ENCODE measurements at places on chromosomes 6 and 20. TPM values are rescaled to one million over a fixed set of nuclear protein-coding genes. Genes with fewer than 3 reads are reported as not detected.
A peak's percentile ranks its signal among the peaks of the same experiment; 100 is the strongest.

GRCh38 chr6:43853066-43853650, 83.1 kb downstream of the VEGFA start:
- no peak for DNase-seq

GRCh38 chr20:9112541-9113515, 43.9 kb downstream of the PLCB4 start:
- DNase-seq: no peak

- no peak for DNase-seq
These were observed 584 bp downstream of the MTCH1 start for GRCh38 chr6:36985417-36985807.

GRCh38 chr6:75418233-75418632, 75.4 kb downstream of the FILIP1 start:
- DNase-seq: no peak

- no peak for DNase-seq
These were observed 196.1 kb downstream of the LY86 start for GRCh38 chr6:6784514-6785162.

DNA sequence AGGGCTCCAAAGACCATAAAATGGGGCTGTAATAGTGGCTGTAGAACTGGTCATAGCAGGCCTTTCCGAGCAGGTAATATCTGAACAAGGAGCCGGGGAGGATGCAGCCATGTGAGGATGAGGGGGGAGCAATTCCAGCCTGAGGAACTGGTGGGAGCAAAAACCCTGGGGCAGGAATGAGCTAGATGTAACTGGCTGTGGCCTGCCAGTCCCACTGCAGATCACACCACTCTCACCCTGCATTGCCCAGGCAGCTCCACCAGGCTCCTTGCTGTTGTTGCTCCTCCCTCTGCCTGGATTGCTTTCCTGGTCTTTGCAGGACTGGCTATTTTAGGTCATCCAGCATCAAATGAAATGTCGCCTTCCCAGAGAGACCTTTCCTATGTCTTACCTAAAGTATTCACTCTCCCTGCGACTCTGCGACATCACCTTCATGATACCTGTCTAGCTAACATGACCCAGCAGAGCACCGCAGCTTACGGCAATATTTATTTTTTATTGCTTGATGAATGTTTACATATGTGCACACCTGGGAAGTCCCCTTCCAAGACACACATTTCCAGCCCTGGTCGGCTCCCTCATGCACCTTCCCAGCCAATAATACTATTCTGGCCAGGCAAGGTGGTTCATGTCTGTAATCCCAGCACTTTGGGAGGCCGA, 2.4 kb upstream of the ZFP64 start:
- no peak for DNase-seq

GRCh38 chr20:3106658-3107463, 22.3 kb upstream of the AVP start:
- DNase-seq: no peak

- peak; percentile 11 for DNase-seq
These were observed 17.9 kb upstream of the THEMIS start for GRCh38 chr6:127918506-127919427.

DNA sequence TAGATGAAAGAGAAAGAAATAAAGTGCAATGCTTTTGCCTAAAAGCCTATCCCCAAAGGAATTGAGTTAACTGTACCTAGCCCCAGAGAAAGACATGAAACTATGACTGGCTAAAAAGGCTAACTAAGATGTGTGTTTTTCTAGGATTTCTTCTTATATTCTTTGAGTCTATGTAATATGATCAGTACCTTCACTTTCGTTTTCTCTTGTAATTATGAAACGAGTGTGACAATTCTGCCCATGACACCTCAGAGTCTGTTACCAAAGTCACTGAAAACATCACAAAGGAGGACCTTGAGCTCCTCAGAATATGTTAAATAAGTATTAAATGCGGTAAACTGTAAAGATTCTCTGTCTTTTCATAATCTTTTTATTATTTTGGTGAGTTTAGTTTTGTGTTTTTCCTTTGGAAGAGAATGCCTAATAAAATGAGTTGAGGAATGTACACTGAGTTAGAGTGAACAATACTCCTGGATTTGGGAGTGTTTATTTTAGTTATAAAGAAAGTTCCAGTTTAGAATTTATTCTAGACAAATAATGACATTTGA, 141.3 kb downstream of the FUT9 start:
- no peak for DNase-seq

GRCh38 chr20:25280574-25281535, 33.0 kb downstream of the PYGB start:
- DNase-seq: no peak

- no peak for DNase-seq
These were observed 273.5 kb upstream of the RUNX2 start for GRCh38 chr6:45054610-45055009.

GRCh38 chr20:35523298-35523888, 6.1 kb downstream of the C20orf173 start:
- no peak for DNase-seq

DNA sequence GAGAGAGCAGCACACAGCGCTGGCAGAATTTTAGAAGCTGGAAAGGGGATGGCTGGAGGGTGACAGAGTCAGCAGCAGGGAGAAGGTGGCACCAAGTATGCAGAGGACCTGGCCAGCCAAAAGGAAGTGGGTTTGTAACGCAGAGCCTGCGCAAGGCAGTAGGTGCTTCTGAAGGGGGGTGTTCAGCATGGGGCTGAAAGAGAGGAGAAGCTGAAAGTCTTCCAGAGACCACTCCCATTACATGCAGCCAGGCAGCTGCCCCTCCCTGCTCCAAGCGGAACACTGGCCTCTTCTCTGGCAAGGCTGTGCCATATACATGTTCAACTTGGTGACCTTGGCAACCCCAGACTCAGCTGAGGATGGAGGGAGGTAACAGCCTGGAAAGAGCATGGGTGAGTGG, 42.1 kb upstream of the TULP1 start:
- no peak for DNase-seq

DNA sequence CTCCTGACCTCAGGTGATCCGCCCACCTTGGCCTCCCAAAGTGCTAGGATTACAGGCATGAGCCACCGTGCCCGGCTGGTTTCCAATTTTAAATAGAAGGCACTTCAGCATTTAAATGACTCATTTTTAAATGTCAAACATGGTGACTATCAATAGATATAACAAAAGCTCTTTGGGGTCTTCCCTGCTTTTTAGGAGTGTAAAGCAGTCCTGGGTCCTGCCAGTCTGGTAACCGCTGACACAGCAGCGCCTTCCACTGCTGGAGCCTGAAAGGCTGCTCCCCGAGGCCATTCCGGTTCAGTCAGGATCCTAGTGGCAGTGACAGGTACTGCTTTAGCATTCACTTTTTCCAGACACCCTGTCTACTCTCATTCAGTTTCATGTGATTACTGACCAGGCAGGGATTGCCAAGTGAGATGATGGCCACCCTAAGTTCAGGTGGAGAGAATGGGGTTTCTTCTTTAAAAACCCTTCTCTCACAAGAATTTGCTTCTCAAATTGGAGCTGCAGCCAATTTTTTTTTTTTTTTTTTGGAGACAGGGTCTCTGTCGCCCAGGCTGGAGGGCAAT, 5.1 kb downstream of the DIDO1 start:
- DNase-seq: no peak

- DNase-seq: no peak
These were observed 6.5 kb downstream of the HELZ2 start for GRCh38 chr20:63567386-63568169.

DNA sequence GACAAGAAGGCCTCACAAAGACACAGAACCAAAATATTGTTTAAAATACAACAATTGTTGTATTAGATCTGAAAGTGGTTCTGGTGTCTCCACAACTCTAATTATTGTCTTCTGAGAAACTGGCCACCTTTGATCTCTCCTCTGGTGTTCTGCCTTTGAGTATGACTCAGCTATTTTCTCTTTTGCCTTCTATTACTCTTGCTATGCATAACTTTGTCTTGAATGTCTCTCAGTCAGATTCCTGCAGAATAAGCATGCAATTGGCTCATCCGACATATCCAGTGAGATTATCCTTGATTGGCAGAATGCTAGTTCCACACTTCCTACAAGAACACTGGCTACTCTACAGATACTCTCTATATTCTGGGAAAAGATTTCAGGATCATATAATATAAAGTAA, 14.3 kb upstream of the EPM2A start:
- DNase-seq: no peak

- DNase-seq: no peak
These were observed 1.5 kb upstream of the PYGB start for GRCh38 chr20:25246182-25246999.

- DNase-seq: no peak
These were observed 962.9 kb upstream of the SLC35B3 start for GRCh38 chr6:9398071-9398766.

- DNase-seq: no peak
These were observed 85.4 kb downstream of the NINL start for GRCh38 chr20:25499855-25500434.

GRCh38 chr6:139308286-139308916, 16.6 kb upstream of the TXLNB start:
- no peak for DNase-seq

- no peak for DNase-seq
These were observed 86.9 kb downstream of the KIF6 start for GRCh38 chr6:39638126-39638822.

DNA sequence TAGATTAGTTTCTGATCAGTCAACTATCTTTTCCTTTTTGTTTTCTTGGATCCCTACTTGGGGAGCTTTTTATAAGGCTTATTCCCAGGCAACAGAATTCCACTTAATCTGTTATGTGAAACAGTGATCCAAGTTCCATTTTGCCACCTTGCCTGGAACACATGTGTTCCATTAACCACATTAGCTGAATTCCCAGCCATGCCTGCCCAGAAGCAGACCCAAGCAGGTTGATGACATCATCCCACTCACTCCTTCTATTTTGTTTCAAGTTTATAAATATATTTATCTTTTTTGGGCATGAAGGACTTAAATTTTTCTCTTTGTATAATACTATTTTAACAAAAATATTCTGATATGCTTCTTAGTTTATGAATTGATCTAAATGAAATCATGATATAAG, 587.4 kb downstream of the GRIK2 start:
- no peak for DNase-seq

DNA sequence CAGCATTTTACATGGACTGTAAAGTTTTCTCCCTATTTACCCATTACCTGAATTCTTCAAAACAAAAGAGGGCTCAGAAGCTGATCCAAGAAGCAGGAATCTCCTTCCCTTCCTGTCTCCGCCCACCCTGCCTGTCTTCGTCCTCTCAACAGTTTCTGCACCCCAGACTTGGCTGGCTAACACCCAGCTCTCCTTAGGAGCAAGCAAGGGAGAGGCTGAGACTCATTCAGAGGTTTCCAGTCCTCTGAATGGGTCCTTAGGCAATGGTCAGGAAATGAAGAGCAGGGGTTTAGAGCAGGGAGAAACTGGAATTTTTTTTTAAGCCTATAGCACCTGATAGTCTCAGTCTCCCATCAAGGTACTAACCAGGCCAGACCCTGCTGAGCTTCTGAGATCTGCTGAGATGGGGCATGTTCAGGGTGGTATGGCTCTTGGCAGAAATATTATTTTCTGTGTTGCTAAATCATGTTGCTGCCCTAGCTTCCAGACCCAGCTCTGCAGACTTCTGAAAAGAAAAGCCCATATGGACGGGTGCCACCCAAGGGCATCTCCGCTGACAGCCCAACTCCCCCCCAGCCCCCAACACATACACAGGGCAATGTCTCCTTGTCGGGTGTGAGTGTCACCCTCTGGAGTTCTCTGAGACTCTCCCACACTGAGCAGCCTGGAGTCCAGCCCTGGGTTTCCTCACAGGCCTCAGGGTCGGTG, 74.6 kb upstream of the CD93 start:
- DNase-seq: no peak

GRCh38 chr6:42898891-42899361, 16.9 kb upstream of the PTCRA start:
- peak; percentile 66 for DNase-seq

DNA sequence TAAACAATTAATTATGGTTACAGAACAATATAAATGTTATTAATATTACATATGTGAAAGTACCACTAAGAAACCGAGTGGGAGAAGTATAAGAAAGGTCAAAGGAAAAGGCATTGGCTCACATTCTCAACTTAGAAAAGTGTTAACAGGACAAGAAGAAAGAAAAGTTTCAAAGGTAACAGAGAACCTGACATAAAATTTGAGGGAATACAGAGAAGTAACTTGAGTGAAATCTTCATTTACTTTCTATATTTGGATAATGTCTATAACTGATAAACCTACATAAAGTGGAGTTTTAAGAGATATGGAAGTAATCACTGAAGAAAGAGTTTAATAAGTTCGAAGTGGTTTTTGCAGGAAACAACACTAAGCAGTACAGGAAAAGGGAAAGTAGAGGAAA, 30.1 kb downstream of the REPS1 start:
- DNase-seq: no peak

DNA sequence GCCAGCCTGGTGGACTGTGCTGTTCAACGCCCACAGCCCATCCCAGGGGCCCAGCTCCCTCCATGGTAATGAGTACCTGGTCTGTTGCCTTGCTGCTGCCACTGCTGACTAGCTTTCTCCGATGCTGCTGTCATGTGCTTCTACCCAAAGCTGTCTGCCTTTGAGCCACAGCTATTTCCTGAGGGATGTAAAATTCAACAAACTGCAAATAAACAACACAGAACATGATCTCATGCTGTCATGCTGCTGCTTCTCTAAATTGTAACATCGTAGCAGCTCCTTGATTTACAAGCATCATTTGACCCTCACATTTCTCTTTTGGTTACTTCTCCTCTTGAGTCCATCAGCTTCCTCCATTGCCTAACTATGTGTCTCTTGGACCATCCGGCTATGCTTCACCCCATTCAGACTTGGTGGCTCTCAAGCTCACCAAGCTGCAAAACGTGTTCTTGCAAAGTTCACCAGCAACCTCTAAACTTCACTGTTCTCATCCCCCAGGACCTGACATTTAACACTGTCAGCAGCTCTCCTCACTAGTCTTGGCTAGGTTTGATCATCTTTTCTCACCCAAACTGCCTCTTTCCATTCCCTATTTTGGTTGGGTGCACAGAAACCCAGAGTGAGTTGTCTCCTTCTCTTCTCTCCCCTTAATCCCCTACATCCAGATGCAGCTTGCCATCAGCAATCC, 54.6 kb downstream of the FYN start:
- DNase-seq: no peak

- no peak for DNase-seq
These were observed 70.3 kb downstream of the TMEM244 start for GRCh38 chr6:129790785-129791184.

- DNase-seq: peak; percentile 37
These were observed 17.1 kb upstream of the NTSR1 start for GRCh38 chr20:62691487-62691886.

GRCh38 chr6:130758813-130759212, 68.4 kb upstream of the SMLR1 start:
- no peak for DNase-seq

- no peak for DNase-seq
These were observed 43.1 kb upstream of the FOXP4 start for GRCh38 chr6:41502917-41503671.

GRCh38 chr6:38241200-38241871, 398.4 kb downstream of the BTBD9 start:
- no peak for DNase-seq

- DNase-seq: peak; percentile 57
These were observed 7.1 kb downstream of the PLEKHG1 start for GRCh38 chr6:150606647-150607328.

The RAMACL gene
- polyA plus RNA-seq: 0.09 TPM

The SCAND1 gene
- polyA plus RNA-seq: 59.9 TPM

The PPP1R3G gene
- 1.7 TPM for polyA plus RNA-seq

The SNAP25 gene
- 6.7 TPM for polyA plus RNA-seq

The GPLD1 gene
- polyA plus RNA-seq: 2.9 TPM

The KIAA0408 gene
- polyA plus RNA-seq: 2.7 TPM

The SLA2 gene
- 0.40 TPM for polyA plus RNA-seq

The KCNK15 gene
- polyA plus RNA-seq: 0.09 TPM

The ZSCAN31 gene
- polyA plus RNA-seq: 11.6 TPM

The FBXO5 gene
- polyA plus RNA-seq: 30.1 TPM

The ATP9A gene
- polyA plus RNA-seq: 56.9 TPM

The GLO1 gene
- 135 TPM for polyA plus RNA-seq

All from renal pelvis (tissue), 12 donors.